ENCODE measurements at places on chromosomes 1 and 21. TPM values are rescaled to one million over a fixed set of nuclear protein-coding genes. Genes with fewer than 3 reads are reported as not detected.

Gene ZNF593OS
- not detected for total RNA-seq

Gene IFNGR2
- total RNA-seq, result 62.1 TPM

Gene ST6GALNAC5
- total RNA-seq, result not detected

Gene ANKRD34A
- total RNA-seq, result under 0.01 TPM

Gene TAF12
- 24.0 TPM for total RNA-seq

Gene CDK18
- 0.39 TPM for total RNA-seq

Gene EDN2
- not detected for total RNA-seq

Gene SYT11
- total RNA-seq, result 20.3 TPM

Gene STMN1
- 131 TPM for total RNA-seq

Gene KIF14
- 2.1 TPM for total RNA-seq

Gene PKP1
- under 0.01 TPM for total RNA-seq

Gene GPA33
- not detected for total RNA-seq

Gene DNALI1
- 0.26 TPM for total RNA-seq

Gene ADGRL4
- total RNA-seq, result 121 TPM

Gene DHDDS
- 27.4 TPM for total RNA-seq

Gene HHIPL2
- not detected for total RNA-seq

Gene TDRD10
- total RNA-seq, result 7.2 TPM

Gene PKLR
- not detected for total RNA-seq

Gene CHIA
- total RNA-seq, result not detected

Gene TGFB2
- total RNA-seq, result 13.4 TPM

Gene ARHGEF10L
- 1.2 TPM for total RNA-seq

Gene TMEM269
- total RNA-seq, result under 0.01 TPM

Gene LIPI
- not detected for total RNA-seq

Gene CYYR1
- total RNA-seq, result 8.7 TPM

Gene GUCA2A
- total RNA-seq, result not detected

Gene HJV
- not detected for total RNA-seq

Gene FOXO6
- not detected for total RNA-seq

Gene MAP3K21
- total RNA-seq, result 0.90 TPM

Gene TBX19
- total RNA-seq, result 0.51 TPM

Gene HHAT
- 1.0 TPM for total RNA-seq

Gene TSACC
- not detected for total RNA-seq

Gene HPCAL4
- total RNA-seq, result not detected

Gene TRPM2
- 0.25 TPM for total RNA-seq

Gene AXDND1
- not detected for total RNA-seq
